ENCODE measurements at places on chromosomes 12 and 14. TPM values are rescaled to one million over a fixed set of nuclear protein-coding genes. Genes with fewer than 3 reads are reported as not detected.

DNA sequence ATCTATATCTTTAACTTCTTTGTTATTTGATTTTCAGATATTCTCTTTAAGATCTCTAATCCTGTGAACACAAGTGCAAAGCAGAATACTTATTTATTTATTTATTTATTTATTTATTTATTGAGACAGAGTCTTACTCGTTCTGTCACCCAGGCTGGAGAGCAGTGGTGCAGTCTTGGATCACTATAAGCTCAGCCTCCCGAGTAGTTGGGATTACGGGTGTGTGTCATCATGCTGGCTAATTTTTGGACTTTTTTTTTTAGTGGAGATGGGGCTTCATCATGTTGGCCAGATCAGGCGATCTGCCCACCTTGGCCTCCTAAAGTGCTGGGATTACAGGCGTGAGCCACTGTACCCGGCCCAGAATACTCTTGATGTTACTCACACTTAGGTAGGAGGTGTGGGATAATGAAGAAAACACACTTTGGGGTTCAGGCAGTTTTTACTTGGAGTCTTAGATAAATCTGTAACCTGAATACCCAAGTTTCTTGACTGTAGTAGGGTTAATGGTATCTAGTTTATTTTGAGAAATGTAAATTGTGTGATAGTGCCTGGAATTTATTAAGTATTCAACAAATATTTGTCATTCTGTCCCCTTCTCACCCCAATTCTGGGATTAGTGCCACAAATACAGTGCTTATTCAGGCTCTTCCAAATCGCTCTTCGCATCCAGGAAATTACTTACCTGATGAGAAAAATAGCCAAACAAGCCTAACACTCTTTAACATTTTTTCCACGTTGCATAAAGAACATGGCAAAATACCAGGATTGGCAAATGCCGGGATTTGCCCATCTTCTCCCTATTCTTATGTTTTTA is 33.0 kb downstream of the METAP2 start:
- no peaks in the 10 kb centered on the region for H3K4me1 ChIP-seq
- DNase-seq: no peak
- H3K27ac ChIP-seq: peak overlapping the region; percentile 21
- no peak overlapping the region for H3K4me3 ChIP-seq

GRCh38 chr12:1776170-1776921 is 44.0 kb upstream of the LRTM2 start:
- no peak overlapping the region for H3K27ac ChIP-seq
- no peaks in the 10 kb centered on the region for H3K27me3 ChIP-seq
- H3K4me3 ChIP-seq: no peak overlapping the region
- DNase-seq: no peak

DNA sequence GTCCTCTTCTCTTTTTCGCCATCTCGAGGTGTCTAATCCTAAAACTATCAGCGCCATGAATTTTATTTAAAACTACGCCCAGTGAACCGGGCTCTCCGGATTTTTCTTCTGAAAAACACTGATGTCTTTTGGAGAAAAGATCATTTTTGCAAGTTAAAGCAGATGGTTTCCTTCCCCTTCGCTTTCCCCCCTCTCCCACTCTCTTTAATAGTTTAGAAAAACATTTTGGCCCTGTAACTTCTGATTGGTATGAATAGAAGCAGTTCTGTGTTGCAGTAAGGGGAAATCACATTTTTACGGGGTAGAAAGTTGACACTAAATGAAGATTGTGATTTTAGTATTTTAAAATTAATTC is 1.1 kb downstream of the RAP1B start:
- H3K4me1 ChIP-seq: peaks cover 56% of the 10 kb centered on the region
- H3K27ac ChIP-seq: peak overlapping the region; percentile 97
- no peaks in the 10 kb centered on the region for H3K36me3 ChIP-seq
- H3K27me3 ChIP-seq: no peaks in the 10 kb centered on the region
- peak overlapping the region; percentile 82 for H3K4me3 ChIP-seq

The ACVRL1 gene
- 125 TPM for total RNA-seq

- DNase-seq: no peak
- no peak overlapping the region for H3K4me3 ChIP-seq
- H3K27ac ChIP-seq: no peak overlapping the region
- H3K4me1 ChIP-seq: peaks cover 2% of the 10 kb centered on the region
- no peaks in the 10 kb centered on the region for H3K27me3 ChIP-seq
- H3K36me3 ChIP-seq: no peaks in the 10 kb centered on the region
Observed at GRCh38 chr12:47590771-47591360, 115.0 kb downstream of the RPAP3 start.

The TSHR gene
- not detected for total RNA-seq

DNA sequence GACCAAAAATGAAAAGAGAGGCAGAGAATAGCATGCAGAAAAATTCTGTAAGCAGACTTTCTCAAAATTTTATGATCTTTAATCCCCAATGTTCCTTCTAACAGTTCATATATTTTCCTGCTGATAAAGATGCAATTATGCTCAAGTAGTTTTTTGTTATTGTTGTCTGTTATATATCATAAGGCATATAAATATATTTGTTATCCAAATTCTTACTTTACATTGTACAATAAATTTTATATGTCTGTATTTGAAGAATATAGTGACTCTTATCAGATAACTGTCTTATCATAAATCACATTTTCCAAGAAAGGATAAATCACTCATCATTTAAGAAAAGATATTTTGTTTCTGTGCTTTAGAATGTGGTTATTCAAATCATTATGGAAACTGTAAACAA is 2.6 kb downstream of the RASSF9 start:
- H3K36me3 ChIP-seq: no peaks in the 10 kb centered on the region
- H3K27ac ChIP-seq: no peak overlapping the region
- no peak for DNase-seq
- no peak overlapping the region for H3K4me3 ChIP-seq
- H3K4me1 ChIP-seq: peaks cover 16% of the 10 kb centered on the region
- no peaks in the 10 kb centered on the region for H3K27me3 ChIP-seq

The OTOGL gene
- 0.83 TPM for total RNA-seq

GRCh38 chr12:6953442-6954315 is 2.5 kb downstream of the PTPN6 start:
- H3K4me3 ChIP-seq: peak overlapping the region; percentile 37
- no peak for DNase-seq
- H3K27ac ChIP-seq: peak overlapping the region; percentile 14
- no peaks in the 10 kb centered on the region for H3K36me3 ChIP-seq
- no peaks in the 10 kb centered on the region for H3K27me3 ChIP-seq

Measured in esophagus muscularis mucosa (tissue), 4 donors.